ENCODE measurements at places on chromosomes 4 and X.

DNA sequence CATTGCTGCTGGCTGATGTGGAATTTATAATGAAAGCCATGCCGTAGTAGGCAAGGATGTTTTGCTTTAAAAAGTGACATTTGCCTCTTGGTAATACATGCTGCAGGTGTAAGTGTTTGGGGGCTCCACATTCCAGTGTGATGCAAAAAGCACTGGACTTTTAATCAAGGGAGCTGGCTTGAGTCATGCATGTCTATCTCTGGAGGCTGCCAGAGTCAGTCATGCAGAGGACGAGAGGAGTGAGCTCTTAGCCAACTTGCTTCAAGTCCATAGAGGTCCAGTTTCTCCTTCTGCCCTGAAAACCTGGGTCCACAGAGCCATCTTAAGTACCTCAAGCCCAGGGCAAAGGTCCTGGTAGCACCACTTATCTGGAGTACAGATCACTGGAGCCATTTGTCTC is 11.6 kb upstream of the CXCL13 start:
- no peak for DNase-seq

DNA sequence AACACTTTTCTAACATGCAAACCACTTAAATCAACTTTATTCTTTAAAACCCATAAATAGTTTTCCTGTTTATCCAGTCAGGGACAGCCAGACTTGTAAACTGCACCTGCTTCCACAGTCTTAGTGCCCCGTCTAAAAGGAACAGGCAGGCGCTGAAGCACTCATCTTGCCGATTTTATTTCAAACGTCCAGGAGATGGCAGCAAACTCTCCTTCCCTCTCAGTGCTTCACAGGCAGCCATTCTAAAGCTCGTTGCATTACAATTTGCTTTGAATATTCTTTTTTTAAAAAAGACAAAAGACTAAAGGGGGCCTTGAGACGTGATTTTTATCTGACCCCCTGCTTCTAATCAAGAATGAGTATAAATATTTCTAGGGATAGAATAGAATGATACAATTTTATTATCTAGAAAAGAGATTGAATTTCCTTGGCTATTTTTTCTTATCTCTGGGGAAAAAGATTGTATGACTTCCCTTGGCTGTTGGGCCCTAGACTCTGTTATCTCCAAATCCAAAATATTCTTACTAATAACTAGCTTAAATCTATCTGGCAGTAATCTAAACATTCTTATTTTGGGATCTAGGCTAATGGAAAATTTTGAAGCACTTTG is 93.6 kb upstream of the MYOZ2 start:
- DNase-seq: peak; percentile 83

DNA sequence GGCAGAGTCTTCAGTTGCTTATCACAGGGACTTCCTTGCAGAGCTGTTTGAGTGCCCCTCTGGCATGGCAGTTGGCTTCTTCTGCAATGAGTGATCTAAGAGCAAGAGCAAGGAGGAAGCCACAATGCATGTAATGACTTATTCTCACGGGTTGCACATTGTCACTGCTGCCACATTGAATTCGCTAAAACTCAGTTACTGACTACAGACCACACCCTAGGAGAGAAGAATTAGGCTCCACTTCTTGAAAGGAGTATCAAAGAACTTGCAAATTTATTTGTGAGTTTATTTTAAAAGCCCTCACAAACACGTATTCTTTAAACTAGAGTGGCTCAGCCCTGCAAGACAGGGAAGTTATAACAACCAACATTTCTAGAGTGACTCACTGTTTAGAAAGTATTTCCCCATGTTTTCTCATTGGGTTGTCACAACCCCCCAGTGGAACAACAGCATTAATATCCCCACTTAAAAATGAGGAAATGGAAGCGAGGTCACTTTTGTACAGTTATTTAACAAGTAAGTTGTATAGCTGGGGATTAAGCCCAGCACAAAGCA is 32.4 kb upstream of the RBPJ start:
- DNase-seq: no peak

GRCh38 chrX:54495814-54496516 is at the start of gene FGD1:
Gene FGD1 (minus strand): TSS chrX:54496234. CDS start chrX:54495432, 802 bp downstream.
- DNase-seq: peak; percentile 88

DNA sequence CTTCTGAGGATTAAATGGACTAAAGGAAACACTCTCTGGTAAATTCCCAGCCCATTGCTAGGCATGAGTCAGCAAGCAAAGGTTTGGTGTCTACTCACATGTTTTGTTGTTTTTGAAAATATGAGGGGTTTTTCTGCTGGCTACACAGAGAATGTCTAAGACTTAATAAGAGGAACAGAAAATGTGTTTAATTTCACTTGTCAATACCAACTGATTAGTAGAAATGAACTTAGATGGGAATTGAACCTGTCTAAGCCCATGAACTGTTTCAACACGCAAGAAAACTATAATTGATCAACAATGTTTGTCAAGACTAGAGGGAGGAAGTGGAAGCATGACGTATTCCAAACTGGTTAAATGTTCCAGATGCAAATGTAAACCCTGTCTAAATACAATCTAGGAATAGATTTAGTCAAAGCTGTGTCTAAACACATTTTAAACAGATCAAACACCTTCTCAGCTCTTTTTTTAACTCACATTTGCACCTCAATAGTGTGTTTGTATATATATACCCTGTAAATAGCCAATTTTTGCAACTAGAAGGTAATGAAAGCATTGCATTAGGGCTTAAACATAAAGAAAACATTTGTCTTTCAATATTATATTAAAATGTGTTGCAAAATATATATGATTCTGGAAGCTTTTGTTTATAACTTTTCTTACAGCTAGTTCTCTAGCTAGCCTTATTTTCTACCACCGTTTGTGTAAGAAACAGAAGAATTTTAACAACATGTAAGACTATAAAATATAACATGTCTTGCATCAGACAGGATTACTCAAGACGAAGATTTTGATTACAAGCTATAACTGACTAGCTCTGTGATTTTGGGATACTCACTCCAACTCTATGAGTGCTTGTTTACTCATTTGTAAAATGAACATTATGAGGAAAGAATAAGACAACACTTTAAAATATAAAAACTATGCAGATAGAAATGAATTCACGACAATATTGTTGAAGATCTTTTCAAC is 607.8 kb downstream of the FSTL5 start:
- no peak for DNase-seq

GRCh38 chr4:92090887-92091286 is 212.9 kb upstream of the GRID2 start:
- DNase-seq: no peak

DNA sequence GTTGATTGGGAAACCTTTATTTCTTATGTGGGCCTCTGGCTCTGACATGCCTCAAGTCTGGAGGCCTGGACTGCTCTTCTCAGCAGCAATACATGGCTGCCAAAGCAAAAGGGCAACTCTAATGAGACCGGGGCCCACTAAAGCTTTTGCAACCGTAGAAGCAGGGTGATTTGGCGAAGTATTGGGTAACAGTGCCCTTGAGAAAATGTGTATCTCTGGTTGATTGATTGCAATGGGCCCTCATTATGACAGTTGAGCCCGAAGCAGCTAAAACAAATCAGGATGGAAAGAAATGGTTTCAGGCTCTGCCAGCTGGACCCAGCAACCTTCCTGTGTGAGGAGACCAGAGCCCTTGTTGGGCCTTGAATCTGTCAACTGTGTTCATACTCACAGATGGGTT is 73.4 kb downstream of the CLCN4 start:
- DNase-seq: no peak

- DNase-seq: no peak
Measured at GRCh38 chrX:39650768-39651347, 446.9 kb downstream of the BCOR start.

GRCh38 chr4:41281038-41281634 is 24.4 kb downstream of the UCHL1 start:
- DNase-seq: peak; percentile 75
